ENCODE measurements at places on chromosomes 5 and 9. TPM values are rescaled to one million over a fixed set of nuclear protein-coding genes. Genes with fewer than 3 reads are reported as not detected.
A peak's percentile ranks its signal among the peaks of the same experiment; 100 is the strongest.

DNA sequence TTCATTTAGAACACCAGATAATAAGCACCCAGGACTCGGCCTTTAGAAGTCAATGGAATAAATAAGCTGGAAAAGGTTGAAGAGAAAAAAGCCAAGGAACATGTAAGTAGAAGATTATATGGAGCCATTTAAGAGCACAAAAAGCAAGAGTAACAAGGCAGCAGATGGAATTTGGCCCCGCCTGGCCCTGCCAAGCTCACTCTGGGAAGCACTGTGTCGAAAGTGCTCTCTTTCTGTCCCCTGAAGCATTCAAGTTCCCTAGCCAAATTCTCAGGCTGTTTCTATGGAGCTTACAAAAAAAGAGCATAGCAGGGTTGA, 73.0 kb upstream of the GPR151 start:
- no peaks in the 10 kb centered on the region for H3K4me1 ChIP-seq
- H3K27ac ChIP-seq = no peak overlapping the region
- no peak for DNase-seq
- H3K27me3 ChIP-seq = no peaks in the 10 kb centered on the region

The PAEP gene
- not detected for polyA plus RNA-seq

The IL4 gene
- polyA plus RNA-seq = not detected

DNA sequence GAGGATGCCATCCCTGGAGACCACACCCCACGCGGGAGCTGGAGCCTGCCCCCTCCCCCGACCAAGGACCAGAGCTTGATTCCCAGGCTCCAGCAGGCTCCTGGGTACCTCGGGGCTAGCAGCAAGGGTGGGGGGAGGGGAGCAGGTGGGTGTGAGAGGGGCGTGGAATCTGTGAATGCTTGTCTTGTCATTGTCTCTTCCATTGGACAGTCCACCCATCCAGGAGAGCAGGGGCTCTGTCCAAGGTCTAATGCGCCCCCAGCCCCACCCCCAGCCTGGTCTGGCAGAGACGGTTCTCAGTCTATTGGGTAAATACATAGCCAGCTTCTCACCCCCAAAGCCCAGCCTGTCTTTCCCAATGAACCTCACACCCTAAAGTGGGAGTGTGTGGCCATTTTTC, 22.8 kb downstream of the URM1 start:
- H3K36me3 ChIP-seq = peaks cover 13% of the 10 kb centered on the region
- no peak for DNase-seq
- no peaks in the 10 kb centered on the region for H3K4me1 ChIP-seq
- no peak overlapping the region for H3K4me3 ChIP-seq

The SLC22A4 gene
- polyA plus RNA-seq = 1.5 TPM

GRCh38 chr5:79474367-79475151, 39.4 kb downstream of the HOMER1 start:
- H3K36me3 ChIP-seq = no peaks in the 10 kb centered on the region
- H3K27ac ChIP-seq = no peak overlapping the region
- no peak overlapping the region for H3K4me3 ChIP-seq
- H3K4me1 ChIP-seq = no peaks in the 10 kb centered on the region
- no peaks in the 10 kb centered on the region for H3K27me3 ChIP-seq

DNA sequence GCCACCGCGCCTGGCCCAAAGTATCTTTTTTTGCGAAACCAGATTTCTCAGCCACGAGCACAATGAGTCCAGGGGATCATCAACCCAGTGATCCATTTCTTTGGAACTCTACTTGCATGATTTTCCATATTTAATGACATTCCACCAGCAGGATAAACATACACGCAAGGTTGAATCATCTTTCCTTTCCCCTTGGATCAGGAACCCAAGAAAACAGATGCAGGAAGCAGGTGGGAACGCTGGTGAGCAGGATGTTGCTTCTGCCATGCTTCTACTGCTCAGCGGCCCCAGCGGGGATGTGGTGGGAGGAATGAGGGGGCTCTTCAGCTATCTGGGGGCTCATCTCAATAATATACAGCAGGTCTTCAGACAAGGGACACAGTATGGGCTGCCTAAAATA, 118.2 kb downstream of the SEC61B start:
- no peaks in the 10 kb centered on the region for H3K27me3 ChIP-seq
- no peak overlapping the region for H3K4me3 ChIP-seq
- no peaks in the 10 kb centered on the region for H3K4me1 ChIP-seq
- H3K36me3 ChIP-seq = no peaks in the 10 kb centered on the region
- no peak overlapping the region for H3K27ac ChIP-seq

GRCh38 chr5:175493260-175493659, 14.9 kb downstream of the SFXN1 start:
- no peak overlapping the region for H3K27ac ChIP-seq
- H3K4me3 ChIP-seq = no peak overlapping the region
- peaks cover 29% of the 10 kb centered on the region for H3K36me3 ChIP-seq
- DNase-seq = no peak
- H3K4me1 ChIP-seq = no peaks in the 10 kb centered on the region

The SLC9A3 gene
- 178 TPM for polyA plus RNA-seq

The TEX48 gene
- not detected for polyA plus RNA-seq

The LYSMD3 gene
- 7.0 TPM for polyA plus RNA-seq

GRCh38 chr5:65482296-65482735, 596 bp upstream of the ADAMTS6 start:
- H3K4me1 ChIP-seq = no peaks in the 10 kb centered on the region
- DNase-seq = peak; percentile 24
- H3K27ac ChIP-seq = peak overlapping the region; percentile 67
- peak overlapping the region; percentile 48 for H3K4me3 ChIP-seq

The AMACR gene
- polyA plus RNA-seq = 18.6 TPM

The VAV2 gene
- 26.7 TPM for polyA plus RNA-seq

DNA sequence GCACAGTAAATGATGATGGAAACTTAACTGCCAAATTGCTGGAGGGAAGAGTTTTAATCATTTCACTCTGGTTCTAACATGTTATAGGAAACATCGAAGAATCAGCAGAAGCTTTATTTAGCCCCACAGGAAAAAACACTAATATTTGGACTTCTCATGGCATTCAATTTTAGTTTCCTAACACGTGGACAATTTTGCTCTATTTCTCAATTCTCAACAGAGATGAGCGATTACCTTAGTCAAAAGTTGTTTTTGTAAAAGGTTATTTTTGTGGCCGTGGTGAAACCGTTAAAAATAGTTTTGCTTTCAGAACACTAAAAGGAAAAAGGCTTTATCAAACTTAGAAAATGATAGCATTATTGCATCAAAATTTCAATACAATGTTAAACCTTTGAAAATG, 235.2 kb downstream of the PLK2 start:
- H3K4me1 ChIP-seq = no peaks in the 10 kb centered on the region
- H3K4me3 ChIP-seq = no peak overlapping the region
- H3K27ac ChIP-seq = no peak overlapping the region
- no peaks in the 10 kb centered on the region for H3K36me3 ChIP-seq
- no peak for DNase-seq
- H3K27me3 ChIP-seq = no peaks in the 10 kb centered on the region

GRCh38 chr9:35845824-35846771, 17.1 kb downstream of the TMEM8B start:
- no peak overlapping the region for H3K4me3 ChIP-seq
- H3K36me3 ChIP-seq = no peaks in the 10 kb centered on the region
- DNase-seq = no peak
- no peaks in the 10 kb centered on the region for H3K27me3 ChIP-seq
- peak overlapping the region; percentile 25 for H3K27ac ChIP-seq
- no peaks in the 10 kb centered on the region for H3K4me1 ChIP-seq

- no peaks in the 10 kb centered on the region for H3K4me1 ChIP-seq
- no peak for DNase-seq
- H3K36me3 ChIP-seq = no peaks in the 10 kb centered on the region
- no peak overlapping the region for H3K4me3 ChIP-seq
Measured at GRCh38 chr9:79559495-79560181, 12.1 kb upstream of the TLE4 start.

DNA sequence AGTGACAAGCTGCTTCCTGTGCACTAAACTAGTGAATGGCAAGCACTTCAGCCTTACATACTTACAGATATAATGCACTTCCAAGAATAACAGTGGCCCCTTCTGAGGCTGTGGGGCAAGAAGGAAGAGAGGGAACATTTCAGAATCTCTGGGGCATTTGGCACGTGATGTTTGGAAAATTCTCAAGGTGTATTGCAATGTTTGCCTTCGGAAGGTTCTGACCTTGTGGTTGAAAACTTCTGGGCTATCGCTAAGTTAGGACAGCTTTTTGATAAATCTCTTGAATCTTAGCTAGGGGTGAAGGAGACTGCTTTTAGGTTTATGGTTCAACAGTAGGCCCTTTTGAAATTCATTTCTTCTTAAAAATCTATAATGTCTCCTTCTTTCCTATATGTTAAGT, 7.1 kb upstream of the FGF10 start:
- no peak overlapping the region for H3K4me3 ChIP-seq
- H3K27ac ChIP-seq = no peak overlapping the region
- no peaks in the 10 kb centered on the region for H3K4me1 ChIP-seq
- H3K27me3 ChIP-seq = no peaks in the 10 kb centered on the region
- no peak for DNase-seq
- H3K36me3 ChIP-seq = no peaks in the 10 kb centered on the region

The SPARC gene
- 242 TPM for polyA plus RNA-seq
